HTR-8/SVneo (cell line): ENCODE measurements at places on chromosomes 7 and 10.

GRCh38 chr7:121113288-121113687 lies 124.8 kb downstream of the CPED1 start:
- no peak for DNase-seq

DNA sequence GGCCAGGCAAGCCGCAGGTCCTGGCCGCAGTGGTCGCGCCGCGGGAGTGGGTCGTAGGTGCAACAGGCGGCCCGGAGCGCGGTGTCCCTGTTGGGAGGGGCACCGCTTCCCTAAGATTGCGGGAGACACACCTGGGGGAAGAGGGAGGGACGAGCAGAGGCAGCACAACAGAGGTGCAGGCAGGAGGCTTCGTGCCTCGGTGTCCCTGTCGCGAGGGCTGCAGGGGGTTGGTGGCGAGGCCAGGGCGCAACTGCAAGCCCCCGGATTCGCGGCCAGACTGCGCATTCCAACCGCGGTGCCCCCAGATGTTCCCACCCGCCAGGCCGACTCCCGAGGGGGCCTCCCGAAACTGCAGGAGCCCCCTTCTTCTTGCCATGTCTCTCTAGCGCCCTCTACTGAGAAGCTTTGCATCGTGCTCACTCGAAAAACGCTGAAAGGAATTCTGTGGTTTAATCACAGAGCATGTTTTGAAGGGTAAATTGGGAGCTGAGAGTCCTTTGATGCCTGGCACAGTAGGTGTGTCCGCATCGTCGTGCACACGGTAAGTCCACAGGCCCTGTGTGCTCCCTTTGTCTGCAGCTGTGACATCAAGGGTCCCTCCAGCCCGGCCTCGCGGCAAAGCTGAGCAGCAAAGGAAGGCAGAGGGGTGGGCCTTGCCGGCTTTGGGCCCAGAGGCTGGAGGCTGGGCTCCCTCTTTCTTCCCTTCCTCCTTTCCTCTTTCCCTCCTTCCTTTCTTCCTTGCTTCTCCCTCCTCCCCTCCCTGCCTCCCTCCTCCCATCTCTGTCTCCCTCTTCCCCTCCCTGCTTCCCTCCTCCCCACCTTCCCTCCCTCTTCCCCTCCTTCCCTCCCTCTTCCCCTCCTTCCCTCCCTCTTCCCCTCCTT lies 6.2 kb upstream of the MBL2 start:
- DNase-seq, result no peak

DNA sequence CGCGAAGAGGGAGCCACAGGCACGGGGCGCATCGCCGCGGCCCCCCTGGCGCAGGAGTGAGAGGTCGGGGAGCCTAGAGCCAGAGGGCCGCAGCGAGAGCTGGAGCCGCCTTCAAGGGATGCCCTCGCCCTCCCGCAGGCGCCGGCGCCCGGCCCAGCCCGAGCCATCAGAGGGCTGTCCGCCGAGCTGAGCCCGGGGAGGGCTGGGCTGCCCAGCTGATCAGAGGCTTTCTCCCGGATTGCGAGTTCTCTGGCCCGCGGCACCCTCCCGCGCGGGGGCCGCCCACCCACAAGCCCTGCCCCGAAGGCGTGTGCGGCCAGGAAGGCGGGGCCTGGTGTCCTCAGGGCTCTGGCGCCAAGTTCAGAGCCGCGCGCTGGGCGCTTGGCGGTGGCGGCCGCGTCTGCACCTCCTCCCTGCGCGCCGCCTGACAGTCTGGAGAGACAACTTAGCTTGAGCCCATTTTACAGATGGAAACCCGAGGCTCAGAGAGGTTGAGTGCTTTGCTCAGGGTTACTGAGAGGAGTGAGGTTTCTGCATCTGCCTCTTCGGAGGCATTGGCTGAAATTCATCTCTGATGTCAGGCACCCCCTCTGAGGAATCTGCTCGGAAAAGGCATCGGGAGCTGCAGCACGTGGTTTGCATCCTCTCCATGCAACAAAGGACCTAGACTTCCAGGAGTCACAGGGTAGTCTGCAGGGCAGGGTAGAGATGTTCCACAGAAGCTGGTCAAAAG lies 3.8 kb upstream of the ANTXRL start:
- DNase-seq, result peak; percentile 44

DNA sequence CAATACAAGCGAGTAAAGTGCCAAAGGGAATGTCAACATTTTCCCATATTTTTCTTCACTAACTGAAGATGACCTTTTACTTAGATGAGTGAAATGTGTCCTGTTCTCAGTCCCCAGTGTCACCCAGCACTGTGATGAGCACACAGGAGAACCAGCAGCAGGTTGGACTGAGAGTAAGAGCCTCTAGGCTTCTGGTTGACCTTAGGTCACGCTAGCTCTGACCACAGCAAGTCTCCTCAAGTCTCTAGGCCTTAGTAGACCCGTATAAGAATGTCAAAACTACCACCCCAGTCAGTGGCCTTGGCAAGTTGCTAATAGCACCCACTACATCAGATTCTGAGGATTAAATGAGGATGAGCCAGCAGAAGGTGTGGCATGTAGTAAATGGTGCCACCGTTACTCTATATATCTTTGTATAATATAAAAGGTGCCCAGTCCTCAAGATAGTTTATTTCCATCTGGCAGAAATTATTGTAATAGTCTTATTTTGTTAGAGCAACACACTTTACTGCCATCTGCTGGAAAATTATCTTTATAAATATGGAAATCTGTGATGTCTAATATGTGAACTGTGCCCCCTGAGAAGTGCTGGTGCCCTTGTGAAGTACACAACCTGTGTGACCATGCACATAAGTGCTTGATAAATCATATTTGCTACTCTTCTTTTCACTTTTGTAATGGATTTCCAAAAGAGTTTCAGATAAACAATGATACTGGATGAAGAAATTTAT lies 75.7 kb downstream of the SPAG6 start:
- no peak for DNase-seq

GRCh38 chr10:60425392-60426110 lies 35.9 kb upstream of the ANK3 start:
- DNase-seq, result no peak

GRCh38 chr10:103021900-103022293 lies 103.8 kb downstream of the CNNM2 start:
- DNase-seq, result no peak

- DNase-seq, result no peak
These were observed 8.1 kb upstream of the TBRG4 start for GRCh38 chr7:45119550-45119949.

- DNase-seq, result no peak
These were observed 69.8 kb downstream of the CDK1 start for GRCh38 chr10:60848126-60848525.
